NCI-H1436 (cell line): ENCODE measurements at places on chromosomes 12 and 14.

GRCh38 chr12:64780132-64780530, 20.9 kb upstream of the GNS start:
- no peak for DNase-seq

DNA sequence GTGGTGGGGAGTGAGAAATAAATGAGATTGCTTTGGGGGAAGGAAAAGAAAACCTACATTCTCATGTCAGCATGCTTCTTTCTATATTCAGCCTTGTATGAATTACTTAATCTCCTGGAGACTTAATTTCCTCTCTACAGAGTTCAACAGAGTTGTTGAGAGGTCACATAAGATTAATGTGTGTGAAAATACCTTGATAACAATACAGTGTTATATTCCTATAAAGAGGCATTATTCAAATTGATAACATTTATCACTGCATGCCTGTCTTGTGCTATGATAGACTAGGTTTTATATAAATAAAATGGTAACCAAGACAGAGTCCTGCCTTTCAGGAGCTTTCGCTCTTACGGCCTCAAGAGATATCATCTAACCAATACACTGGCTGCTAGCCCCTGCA, 9.6 kb downstream of the FLRT2 start:
- no peak for DNase-seq

DNA sequence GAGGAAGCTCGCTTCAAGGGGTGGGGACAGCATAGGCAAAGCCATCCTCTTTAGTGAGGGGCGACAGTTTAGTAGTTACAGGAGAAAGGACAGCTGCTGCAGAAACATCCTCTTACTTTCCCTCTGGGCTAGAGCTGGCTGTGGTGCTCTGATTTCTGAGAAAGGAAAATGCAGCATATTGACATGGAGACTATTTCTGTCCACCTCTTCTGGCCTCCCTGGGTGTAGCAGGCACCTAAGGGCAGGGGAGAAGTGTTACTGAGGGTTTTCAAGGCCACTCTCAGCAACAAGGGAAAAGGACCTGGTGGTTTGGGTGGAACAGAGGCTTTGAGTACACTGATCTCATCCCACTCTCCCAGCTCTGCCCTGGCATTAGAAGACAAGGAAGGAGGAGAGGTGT, 40.0 kb upstream of the CTDSP2 start:
- DNase-seq, result no peak

DNA sequence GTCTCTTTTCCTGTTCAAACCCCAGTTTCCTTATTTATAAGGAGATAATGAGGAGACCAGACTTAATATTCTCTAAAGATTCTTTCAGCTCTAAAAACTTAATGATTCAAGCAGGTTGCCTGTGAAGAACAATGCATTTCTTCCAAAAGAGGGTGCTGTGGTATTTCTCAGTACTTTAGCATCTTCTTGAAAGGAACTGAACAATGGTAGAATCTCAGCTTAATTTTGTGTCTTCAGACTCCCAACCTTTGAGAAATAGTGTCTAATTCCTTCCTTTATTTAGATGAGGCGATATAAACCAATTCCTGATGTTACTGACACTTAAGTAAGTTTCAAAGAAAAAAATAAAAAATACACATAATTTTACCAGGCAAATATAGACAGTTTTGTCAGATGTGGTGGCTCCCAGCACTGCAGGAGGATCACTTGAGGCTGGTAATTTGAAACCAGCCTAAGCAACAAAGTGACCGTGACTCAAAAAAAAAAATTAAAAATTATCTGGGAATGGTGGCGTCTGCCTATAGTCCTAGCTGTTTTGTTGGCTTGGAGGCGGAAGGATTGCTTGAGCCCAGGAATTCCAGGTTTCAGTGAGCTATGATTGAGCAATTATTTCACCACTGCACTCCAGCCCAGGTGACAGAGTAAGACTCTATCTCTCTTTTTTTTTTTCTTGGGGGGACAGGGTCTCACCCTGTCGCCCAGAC, 76.9 kb upstream of the PSMA6 start:
- DNase-seq, result no peak

- no peak for DNase-seq
Observed at GRCh38 chr12:99706736-99707473, 59.4 kb downstream of the GARIN6 start.
